ENCODE measurements at places on chromosomes 12 and 14. TPM values are rescaled to one million over a fixed set of nuclear protein-coding genes. Genes with fewer than 3 reads are reported as not detected.

Gene CD4
- total RNA-seq = not detected

Gene LRTM2
- not detected for total RNA-seq

Gene TAS2R19
- total RNA-seq = 5.2 TPM

Gene EMP1
- 39.9 TPM for total RNA-seq

Gene POU6F1
- total RNA-seq = 13.5 TPM

Gene GYS2
- total RNA-seq = not detected

Gene RBP5
- not detected for total RNA-seq

Gene SLC2A14
- total RNA-seq = 0.09 TPM

Gene SYCP3
- total RNA-seq = 0.26 TPM

Gene CEBPE
- not detected for total RNA-seq

Gene DPF3
- total RNA-seq = 15.7 TPM

Gene CYP46A1
- 0.37 TPM for total RNA-seq

Gene NTF3
- total RNA-seq = not detected

Gene TUNAR
- total RNA-seq = not detected

Gene ST8SIA1
- 0.17 TPM for total RNA-seq

Gene SIRT4
- total RNA-seq = 3.7 TPM

Gene CS
- 412 TPM for total RNA-seq

Gene KRT85
- total RNA-seq = not detected

Gene GPR68
- total RNA-seq = 0.30 TPM

Gene AQP2
- total RNA-seq = not detected

Gene ANKRD33
- total RNA-seq = not detected

Gene TMEM119
- total RNA-seq = not detected

Gene L2HGDH
- 17.4 TPM for total RNA-seq

Gene FGD4
- 21.5 TPM for total RNA-seq

Gene SCFD1
- 53.1 TPM for total RNA-seq

Gene MYF5
- not detected for total RNA-seq

Gene MLXIP
- total RNA-seq = 32.7 TPM

Gene DNAI7
- not detected for total RNA-seq

Gene ZNF705A
- not detected for total RNA-seq

Gene TC2N
- total RNA-seq = 0.59 TPM
